Stimulated activated CD8-positive, alpha-beta memory T cell treated with anti-CD3 and anti-CD28 coated beads, Interleukin-15, amount 100 ng/mL, for 24 hours (primary cell): ENCODE measurements at places on chromosomes 5 and 9.

DNA sequence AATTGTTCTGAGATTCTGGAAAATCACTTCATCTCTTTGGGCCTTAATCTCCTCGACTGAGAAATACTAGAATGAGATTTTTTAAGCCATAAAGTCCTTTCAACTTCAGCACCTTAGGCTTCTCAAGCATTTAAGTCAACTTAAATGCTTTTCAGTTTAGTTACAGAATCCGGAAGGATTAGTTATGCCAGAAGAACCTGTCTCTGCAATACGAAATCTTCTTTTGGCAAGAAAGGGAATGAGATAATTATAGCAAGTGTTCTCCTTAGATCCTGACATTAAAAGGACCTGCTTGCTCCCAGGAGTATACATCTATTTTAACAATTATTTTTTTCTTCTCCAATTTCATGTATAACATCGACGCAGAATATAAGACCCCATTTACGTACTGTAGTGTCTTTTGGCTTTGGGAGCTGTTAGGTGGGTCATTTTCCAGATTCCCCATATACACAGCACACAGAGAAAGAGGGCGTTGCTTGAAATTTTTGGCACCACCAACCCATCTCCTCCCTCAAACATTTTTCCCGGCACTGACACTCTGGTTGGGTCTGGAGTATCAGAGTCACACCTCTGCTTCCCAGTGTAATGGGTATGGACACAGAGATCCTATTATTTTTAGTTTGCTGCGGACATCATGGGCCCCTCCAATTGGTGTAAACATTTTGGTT is 43.6 kb upstream of the CLINT1 start:
- DNase-seq, result no peak

- DNase-seq, result no peak
These were observed 25.5 kb upstream of the SPTLC1 start for GRCh38 chr9:92140754-92141143.

DNA sequence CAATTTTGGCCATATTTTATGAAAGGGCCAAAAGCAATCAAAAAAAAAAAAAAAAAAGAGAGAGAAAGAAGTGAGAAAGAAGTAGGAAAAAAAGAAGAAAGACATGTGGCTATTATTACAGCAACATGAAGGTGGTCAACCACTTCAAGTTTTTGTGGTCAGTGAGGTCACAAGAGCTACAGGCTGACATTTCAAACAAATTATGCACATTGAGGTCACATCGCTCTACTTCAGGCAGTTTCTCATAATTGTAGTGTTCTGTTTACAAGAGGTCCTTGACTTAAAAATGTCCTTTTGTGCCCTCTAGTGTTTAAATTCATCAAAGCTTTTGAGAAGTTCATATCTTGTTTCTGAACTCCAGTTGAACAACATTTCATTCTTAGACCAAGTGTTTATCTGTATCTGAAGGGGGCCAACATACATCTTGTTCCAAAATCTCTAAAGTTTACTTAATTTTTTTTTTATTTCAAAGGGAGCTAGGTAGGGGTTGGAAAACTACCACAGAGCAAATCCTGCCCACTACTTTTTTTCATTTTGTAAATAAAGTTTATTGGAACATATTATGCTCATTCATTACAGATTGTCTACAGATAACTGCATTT is 513.1 kb downstream of the PDE4D start:
- no peak for DNase-seq

DNA sequence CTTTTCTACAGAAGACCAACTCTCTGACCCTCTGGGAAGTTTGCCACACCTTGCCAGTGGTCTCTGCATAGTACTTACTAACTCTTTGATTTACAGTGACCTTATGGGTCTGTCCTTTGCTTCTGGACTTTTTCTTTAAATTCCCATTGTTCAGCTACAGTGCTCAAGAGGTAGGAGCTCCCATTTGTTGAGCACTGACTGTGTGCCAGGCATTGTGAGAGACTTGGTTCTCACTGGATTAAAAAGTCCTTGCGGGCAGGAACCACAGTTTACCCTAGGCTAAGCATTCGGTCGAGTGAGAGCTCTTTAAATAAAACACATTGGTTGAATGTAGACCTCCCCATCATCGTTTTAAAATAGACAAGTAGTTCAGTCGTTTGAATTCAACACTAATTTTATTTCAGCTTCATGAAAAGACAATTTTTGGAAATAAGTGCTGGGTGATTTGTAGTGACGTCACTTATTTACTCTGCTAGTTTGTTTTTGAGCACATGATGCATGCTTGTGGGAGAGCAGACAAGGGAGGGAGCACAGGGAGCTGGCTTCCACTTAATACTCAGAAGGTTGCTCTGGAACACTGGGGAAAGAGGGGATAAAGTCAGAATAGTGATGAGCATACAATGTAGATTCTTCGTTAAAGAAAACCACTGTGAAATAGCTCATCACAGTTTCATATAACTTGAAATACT is 27.1 kb downstream of the RASGRF2 start:
- no peak for DNase-seq

GRCh38 chr5:14659821-14660607 is 4.5 kb upstream of the OTULIN start:
- no peak for DNase-seq

DNA sequence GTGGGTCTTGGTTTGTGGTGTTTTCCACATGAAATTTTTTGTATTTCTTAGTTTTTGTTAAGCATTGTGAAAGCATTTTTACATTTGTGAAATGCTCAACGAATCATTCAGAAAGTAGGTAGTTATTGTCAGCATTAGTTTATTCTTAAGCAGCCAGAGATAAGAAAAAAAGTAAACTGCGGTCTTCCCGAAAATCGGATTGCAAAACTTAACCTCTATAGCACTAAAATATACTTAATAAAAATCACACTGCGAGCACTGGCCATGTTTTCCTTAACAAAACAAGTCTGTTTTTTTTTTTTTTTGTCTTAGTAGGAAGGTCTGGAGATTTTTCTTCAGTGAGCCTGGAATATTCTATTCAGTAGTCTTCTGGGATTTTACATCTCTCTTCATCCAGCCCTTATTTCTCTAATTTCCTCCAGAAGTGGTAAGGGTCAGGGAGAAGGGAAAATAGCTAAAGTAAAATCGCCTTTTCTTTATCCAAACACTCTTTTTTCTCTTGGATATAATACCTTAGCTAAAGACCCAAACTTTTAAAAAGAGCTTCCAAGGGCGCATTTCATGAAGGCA is 289.9 kb downstream of the DMAC1 start:
- DNase-seq, result no peak

DNA sequence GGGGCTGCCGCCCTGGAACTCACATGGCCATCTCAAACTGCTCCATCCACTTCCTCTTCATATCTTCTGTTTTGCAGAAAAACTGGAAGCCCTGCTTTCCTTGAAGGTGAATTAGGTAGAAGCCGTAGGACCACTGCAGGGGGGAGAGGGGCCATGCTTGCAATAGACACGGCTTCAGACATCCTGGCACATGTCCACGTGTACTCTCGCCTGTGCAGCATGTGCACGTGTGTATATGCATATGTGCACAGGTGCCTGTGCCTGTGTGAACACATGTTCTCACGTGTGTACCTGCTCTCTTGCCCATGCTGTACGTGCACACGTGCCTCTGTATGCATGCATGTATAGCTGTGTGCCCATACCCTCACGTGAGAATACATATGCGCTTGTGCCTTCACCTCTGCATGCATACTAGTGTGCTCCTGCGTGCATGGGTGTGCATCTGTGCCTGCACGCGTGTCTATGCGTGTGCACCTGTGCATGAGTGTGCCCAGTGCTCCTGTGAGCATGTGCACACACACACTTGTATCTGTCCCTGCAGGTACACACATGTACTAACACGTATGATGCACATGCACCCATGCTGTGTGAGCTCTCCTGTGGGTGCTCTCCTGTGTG is 47.7 kb upstream of the SARDH start:
- DNase-seq, result no peak

DNA sequence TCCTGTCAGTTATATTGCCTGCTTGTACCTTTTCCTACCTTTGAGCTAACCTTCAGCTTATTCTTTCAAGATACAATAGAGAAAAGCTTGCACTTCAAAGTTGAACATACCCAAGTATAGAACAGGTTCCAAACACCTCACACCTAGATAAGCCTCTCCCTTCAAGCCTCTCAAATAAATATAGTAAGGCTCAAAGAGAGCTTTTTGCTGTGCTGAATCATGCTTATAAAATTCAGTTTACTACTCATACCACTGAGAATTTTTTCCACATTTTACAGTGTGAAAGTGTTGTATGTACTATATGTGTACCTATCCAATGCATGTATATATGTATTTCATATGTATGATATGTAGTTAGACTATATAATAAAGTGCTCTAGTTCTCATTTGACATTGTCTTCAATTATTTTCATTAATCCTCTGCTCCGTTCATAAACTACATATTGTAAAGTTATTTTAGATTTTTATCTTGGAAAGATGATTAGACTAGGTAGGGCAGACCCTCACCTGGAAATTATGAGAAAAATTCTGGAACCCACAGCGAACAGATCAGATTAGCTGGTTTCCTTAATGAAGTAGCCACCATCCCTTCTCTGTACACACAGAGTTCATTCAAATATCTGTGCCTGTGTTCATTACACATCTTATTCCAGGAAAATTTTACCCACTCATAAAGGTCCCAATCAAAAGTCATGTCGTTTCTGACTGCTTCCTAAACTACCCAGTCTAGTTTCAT is 149.2 kb upstream of the RGMB start:
- no peak for DNase-seq

GRCh38 chr5:16437977-16438376 is 27.6 kb downstream of the ZNF622 start:
- DNase-seq, result no peak

- no peak for DNase-seq
These were observed 35.2 kb downstream of the DDX4 start for GRCh38 chr5:55773057-55773456.

- no peak for DNase-seq
These were observed 10.7 kb downstream of the WNK2 start for GRCh38 chr9:93194641-93195040.

DNA sequence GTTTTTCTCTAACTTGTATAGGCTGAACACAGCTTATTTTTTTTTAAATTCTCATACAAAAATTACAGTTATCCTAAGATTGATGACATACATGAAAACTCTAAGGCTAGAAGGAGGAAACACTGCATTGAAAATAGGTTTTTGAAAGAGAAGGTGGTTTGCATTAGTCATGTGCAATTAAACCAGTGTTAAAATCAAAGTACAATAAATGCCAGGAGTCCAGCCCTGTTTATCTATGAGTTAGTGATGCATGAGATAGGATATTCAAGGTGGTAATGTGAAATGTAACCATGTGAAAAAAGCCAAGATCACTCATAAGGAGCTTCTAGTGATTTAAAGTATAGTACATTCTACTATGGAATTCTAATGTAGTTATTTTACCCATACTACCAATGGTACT is 444.9 kb upstream of the CYLC2 start:
- DNase-seq, result no peak

DNA sequence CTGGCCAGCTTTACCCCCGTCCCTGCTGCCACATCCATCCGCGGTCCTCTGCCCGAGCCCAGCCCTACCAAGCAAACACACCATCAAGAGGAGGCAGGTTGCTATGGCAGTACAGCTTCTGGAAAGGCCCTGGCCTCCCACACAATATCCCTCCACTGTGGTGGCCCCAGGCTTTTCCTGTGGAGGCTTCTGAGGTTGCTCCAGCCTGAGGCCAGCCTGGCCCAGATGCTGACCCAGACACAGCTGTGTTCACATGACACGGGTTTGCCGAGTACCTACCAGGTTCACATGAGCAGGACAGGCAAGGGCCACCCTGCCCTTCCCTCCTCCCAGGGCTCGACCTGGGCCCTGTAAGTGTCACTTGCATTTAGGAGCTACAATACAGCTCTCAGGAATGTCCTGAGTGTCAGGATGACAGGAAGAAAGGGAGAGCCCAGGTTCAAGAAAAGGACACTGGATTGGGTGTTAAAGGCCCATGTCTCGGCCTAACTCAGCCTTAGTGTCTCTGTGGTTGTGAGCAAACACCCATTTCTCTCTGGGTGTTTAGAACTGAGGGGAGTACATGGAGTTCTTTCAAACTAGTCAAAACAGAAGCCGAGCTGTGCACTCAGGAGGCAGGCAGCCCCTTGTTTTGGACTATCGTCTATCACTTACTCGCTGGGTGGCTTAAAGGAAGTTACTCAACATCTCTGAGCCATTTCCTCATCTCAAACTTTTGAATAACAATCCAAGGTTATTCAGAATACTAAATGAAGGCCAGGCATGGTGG is 40.2 kb downstream of the NAIF1 start:
- no peak for DNase-seq

- DNase-seq, result no peak
These were observed 58.2 kb downstream of the GADD45G start for GRCh38 chr9:89662718-89663613.

DNA sequence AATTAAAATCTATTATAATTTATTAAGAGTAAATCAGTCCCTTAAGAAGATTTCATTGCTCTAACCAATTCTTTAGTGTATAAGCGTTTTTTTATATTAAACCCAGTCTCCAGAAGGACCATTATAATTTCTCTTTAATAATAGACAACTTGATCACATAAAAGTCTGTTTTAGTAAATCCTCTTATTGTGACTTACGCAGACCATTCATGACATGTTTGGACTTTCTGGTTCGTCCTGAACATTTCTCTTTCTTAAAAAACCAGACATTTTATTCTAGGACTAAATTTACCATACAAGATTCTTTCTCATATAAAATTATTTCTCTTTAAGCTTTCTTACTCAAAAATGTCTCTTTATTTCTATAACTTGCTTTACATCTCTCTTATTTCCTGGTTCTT is 196.2 kb upstream of the RAI14 start:
- no peak for DNase-seq

DNA sequence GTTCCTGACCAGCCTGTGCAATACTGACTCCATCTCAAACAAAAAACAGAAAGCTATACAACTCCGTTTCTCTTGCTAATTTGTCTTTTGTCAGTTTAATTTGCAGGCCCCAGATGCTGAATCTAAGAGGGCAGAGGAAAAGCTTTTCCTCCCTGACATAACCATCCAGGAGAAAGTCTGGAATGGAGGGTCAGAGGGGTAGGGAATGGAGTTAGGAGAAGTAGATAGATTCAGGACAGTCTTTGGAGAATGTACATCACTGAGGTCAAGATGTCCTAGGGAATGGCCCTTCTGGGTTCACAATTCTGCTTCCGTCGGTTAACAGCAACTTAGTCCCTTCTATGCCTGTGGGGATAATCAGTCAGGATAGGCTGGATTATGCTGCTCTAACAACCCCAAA is 6.6 kb upstream of the SQSTM1 start:
- DNase-seq, result no peak

- no peak for DNase-seq
These were observed 11.8 kb upstream of the SCGB3A1 start for GRCh38 chr5:180603076-180603594.

DNA sequence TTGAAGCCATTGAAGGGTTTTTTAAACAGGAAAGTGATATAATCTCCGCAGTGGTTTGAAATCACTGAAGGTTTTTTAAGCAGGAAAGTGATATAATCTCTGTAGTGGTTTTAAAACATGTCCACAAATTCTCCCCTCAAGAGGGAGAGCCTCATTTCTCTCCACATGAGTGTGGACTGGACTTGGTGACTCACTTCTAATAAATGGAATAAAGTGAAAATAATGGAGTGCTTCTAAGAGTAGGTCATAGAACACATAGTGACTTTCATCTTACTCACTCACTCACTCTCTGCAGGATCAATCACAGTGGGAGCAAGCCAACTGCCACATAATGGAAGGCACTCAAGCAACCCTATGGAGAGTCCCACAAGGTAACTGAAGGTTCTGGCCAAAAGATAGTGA is 12.0 kb downstream of the CTNNAL1 start:
- DNase-seq, result no peak

- no peak for DNase-seq
These were observed 192.4 kb downstream of the HSPA4 start for GRCh38 chr5:133244242-133244641.

- peak; percentile 25 for DNase-seq
These were observed 543 bp upstream of the ANKRD33B start for GRCh38 chr5:10563110-10563944.

- DNase-seq, result no peak
These were observed 258.8 kb upstream of the CHD1 start for GRCh38 chr5:99187611-99188010.
